ENCODE measurements at places on chromosomes 12 and 14. TPM values are rescaled to one million over a fixed set of nuclear protein-coding genes. Genes with fewer than 3 reads are reported as not detected.

The MGST1 gene
- 11.8 TPM for total RNA-seq

The LHX5 gene
- total RNA-seq, result not detected

The FIGNL2 gene
- total RNA-seq, result 0.50 TPM

The TAS2R10 gene
- 2.5 TPM for total RNA-seq

The WNT5B gene
- 3.1 TPM for total RNA-seq

The SYNE3 gene
- total RNA-seq, result 6.4 TPM

The RDH5 gene
- total RNA-seq, result 7.2 TPM

The WNT1 gene
- not detected for total RNA-seq

The BDKRB1 gene
- total RNA-seq, result 5.3 TPM

The RNASE12 gene
- not detected for total RNA-seq

The IL31 gene
- total RNA-seq, result not detected

The LBHD2 gene
- not detected for total RNA-seq

The NR1H4 gene
- 22.4 TPM for total RNA-seq

The ACOT4 gene
- 0.28 TPM for total RNA-seq

The NFATC4 gene
- 207 TPM for total RNA-seq

The UNG gene
- total RNA-seq, result 21.5 TPM

The SLC35F4 gene
- total RNA-seq, result not detected

The SAMD15 gene
- total RNA-seq, result 1.4 TPM

The GALNT9 gene
- 1.8 TPM for total RNA-seq

The RPL41 gene
- 8,245 TPM for total RNA-seq

The GCH1 gene
- 0.71 TPM for total RNA-seq
